Breast epithelium (tissue), 4 donors: ENCODE measurements at places on chromosomes 12 and 14.

DNA sequence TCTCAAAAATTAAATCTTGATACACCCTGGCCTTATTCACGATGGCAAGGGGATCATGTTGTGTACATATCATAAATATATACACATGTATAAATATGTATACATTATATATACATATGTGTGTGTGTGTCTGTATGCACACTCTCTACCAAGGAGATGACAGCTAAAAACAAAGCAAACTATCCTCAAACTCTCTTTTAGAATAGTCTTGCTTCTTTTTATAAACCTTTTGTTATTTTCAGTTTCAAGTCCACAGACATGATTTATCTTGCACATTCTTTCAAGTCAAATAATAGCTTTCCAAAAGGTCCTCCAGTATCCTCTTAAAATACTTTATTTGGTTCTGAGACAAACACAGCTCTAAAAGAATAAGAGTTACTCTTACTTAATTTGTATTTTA is 8.4 kb downstream of the ANO6 start:
- H3K4me1 ChIP-seq = peaks cover 13% of the 10 kb centered on the region
- H3K27ac ChIP-seq = no peak overlapping the region
- no peaks in the 10 kb centered on the region for H3K36me3 ChIP-seq
- no peak for DNase-seq
- H3K4me3 ChIP-seq = no peak overlapping the region
- H3K27me3 ChIP-seq = no peaks in the 10 kb centered on the region

GRCh38 chr12:67721248-67721647 is 72.7 kb downstream of the DYRK2 start:
- H3K27ac ChIP-seq = no peak overlapping the region
- no peaks in the 10 kb centered on the region for H3K36me3 ChIP-seq
- no peak overlapping the region for H3K4me3 ChIP-seq
- DNase-seq = no peak
- peaks cover 8% of the 10 kb centered on the region for H3K4me1 ChIP-seq
- no peaks in the 10 kb centered on the region for H3K27me3 ChIP-seq

DNA sequence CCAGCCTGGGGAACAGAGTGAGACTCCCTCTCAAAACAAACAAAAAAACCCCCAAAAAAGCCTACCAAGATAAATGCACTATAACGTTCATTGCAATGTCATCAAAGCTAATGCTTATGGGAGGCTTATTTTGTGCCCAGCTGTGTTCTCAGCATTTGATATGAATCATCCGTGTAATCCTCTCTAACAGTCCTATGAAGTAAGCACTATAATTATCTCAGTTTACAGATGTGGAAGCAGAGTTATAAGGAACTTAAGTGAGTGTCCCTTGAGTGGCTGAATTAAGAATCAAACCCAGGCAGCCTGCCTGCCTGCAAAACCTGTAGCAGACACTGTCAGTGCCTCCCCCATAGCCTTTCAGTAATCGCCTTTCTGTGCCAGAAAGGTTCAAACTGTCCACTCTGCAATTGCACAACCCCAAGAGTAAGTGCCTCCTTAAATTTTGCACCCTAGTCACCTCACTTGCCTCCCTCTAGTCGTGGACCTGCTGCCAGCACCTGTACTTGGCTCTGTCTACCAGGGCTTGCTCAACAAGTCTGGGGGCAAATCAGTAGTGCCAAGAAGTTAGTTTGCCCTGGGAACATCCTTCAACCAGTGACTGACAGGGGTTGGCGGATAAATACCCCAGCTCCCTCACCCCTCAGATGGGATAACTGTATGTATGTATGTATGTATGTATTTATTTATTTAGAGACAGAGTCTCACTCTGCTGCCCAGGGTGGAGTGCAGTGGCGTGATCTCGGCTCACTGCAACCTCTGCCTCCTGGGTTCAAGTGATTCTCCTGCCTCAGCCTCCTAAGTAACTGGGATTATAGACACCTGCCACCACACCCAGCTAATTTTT is 23.8 kb upstream of the PPP1CC start:
- H3K27ac ChIP-seq = no peak overlapping the region
- H3K27me3 ChIP-seq = no peaks in the 10 kb centered on the region
- no peaks in the 10 kb centered on the region for H3K4me1 ChIP-seq

GRCh38 chr12:73106296-73106695 is 834.1 kb downstream of the TRHDE start:
- no peak overlapping the region for H3K4me3 ChIP-seq
- no peak overlapping the region for H3K27ac ChIP-seq
- H3K4me1 ChIP-seq = no peaks in the 10 kb centered on the region
- no peaks in the 10 kb centered on the region for H3K27me3 ChIP-seq
- H3K36me3 ChIP-seq = no peaks in the 10 kb centered on the region

DNA sequence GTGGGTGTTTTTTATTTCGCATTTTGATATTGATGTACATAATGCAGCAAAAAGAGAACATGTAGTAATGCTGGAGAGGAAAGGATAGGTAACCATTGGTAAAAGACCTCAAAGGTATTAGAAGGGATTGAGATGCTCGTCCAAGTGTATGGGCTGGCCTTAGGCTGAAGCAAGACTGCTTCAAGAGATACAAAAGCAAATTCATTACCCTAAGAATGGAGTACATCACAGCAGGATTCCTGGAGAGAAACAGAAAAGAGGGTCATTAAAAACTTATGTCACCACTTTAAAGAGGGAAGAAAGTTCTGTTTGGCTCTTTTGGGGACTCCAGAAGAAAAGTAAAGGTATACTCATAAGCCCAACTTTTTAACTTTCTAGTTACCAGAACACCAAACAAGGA is 420.5 kb downstream of the ZFP36L1 start:
- no peaks in the 10 kb centered on the region for H3K4me1 ChIP-seq
- H3K27ac ChIP-seq = no peak overlapping the region
- no peak for DNase-seq
- no peaks in the 10 kb centered on the region for H3K36me3 ChIP-seq
